Left lung (tissue), 14 donors: ENCODE measurements at places on chromosomes 3 and 15. TPM values are rescaled to one million over a fixed set of nuclear protein-coding genes. Genes with fewer than 3 reads are reported as not detected.

MED12L gene
- 0.82 TPM for total RNA-seq

RAD51 gene
- total RNA-seq, result 4.4 TPM

DNA sequence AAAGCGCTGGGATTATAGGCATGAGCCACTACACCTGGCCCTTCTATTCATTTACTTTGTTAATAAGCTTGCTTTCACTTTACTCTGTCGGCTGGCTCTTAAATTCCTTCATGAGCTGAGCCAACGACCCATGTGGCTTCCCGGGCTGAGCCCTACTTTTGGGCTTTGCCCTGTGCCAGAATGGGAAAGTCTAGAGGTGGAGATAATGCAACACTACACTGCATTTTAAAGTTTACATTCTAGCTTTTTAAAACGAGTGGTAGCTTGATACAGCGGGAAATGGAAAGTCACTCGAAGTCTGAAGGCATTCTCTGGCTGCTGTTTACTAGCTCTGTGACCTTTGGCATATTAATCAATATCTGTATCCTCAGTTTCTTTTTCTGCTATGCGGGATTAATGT lies 49.0 kb upstream of the ZNF280D start:
- no peak for DNase-seq

GRCh38 chr15:86526938-86527690 lies 447.4 kb downstream of the AGBL1 start:
- no peak for DNase-seq

CCDC54 gene
- total RNA-seq, result not detected

GRCh38 chr3:46490338-46491084 lies 7.3 kb upstream of the RTP3 start:
- no peak for DNase-seq

PDE8A gene
- 30.4 TPM for total RNA-seq

DNA sequence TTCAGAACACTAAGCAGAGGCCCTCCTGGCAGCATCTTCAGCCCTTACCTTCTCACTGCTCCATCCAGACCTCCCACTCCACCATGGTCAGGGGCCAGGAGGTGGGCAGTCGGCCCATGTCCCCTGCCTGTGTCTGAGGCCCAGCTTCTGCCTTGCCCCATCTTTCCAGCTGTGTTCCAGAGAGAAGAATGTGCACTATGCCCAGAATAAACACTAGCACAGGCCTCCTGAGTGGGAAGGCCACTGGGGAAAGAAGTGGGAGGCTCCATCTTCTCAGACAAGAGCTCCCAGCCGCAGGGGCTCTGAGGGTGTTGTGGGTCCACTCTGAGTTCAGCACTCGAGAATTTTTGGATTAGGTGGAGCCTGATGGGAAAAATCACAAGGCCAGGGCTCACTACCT lies 44.5 kb downstream of the ADCY5 start:
- DNase-seq, result no peak
